ENCODE measurements at places on chromosomes 1 and 21.

DNA sequence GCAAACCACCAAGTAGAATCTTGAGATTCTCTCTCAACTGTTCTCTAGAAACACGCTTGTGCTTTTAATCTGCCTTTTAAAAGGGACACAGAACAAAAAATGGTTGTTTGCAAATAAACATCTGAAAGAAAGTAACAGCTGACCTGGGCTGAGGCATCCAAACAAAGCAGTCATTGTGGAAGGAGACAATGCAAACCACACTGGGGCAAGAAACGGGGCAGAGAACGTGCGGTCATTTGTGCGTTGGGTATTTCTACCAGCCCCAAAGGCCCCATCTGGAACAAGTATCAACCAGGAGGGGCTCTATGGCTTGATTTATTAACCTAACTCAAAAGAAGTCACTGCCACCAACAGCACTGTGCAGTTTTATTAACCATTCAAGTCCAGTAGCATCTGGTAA lies 6.0 kb downstream of the STMN1 start:
- DNase-seq = no peak

DNA sequence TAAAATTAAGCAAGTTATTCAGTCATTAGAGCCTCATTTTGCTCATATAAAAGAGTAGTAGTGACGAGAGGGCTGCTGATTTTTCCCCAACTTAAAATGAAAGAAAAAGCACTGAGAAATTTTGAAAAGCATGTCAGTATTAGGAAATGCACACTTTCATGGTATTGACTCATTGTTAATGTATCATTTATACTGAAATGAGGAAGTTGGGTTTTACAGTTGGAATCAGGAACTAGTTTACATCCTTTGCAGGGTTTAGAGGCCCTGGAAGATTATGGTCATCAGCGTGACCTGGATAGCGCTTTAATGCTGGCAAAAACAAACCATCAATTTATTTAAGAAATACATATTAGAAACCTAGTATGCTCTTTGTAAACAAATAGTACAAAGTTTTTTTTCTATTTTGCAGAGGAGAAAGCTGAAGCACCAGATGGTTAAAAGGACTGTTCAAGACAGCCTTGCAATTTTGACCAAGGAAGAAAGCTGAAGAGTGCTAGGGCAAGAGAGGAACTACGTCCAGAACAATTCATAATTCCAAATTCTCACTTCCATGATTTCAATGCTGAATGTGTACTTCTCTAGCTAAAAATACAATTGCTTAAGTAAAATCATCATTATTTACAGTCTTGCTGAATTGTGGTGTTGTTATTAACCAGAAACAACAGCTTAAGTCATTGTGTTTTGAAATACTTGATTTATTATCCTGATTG lies 94.8 kb upstream of the SGIP1 start:
- DNase-seq = no peak

DNA sequence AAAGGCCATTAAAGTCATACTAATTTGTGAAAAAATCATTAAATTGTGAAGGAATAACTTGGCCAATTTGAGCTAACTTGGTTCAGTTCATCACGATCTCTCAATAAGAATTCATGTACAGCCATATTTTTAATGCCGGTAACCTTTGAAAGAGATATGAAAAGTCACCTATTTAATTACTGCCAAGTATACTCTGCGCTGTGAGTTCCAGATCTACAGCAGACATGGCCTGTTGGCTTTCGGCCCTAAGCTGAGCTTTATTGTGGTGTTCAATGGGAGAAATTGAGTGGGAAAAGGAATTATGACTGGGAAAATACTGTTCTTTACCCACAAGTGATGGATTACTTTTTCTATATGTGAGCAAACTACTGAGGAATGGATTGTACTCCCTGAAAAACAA lies 159.9 kb upstream of the L1TD1 start:
- no peak for DNase-seq

DNA sequence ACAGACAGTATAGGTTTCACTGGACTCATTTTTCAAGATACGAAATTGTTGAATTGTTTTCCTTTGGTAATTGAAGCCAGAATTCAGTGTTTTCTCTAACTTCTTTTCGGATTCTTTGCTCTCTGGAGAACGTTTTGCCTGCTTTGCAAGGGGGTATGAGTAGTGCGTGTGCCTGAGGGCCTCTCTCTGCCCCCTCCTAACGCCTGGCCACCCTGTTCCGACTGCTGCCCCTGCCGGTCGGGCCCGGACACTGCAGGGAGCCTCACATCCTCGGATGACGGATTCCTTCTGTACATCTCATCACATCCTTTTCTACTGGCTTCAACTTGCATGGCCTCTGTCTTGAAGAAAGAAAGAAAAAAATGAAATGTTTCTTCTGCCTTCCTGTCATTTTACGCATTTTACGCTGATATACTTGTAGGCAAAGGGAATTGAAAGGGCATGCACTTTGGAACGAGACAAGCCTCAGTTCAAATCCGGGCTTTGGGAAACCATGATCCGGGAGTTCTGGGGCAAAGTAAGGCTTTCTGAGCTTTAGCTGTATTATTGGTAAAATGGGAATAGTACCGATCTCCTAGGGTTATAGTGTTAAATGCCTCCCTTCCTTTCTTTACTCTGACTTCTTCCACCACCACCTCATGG lies 65.1 kb downstream of the DISC1 start:
- DNase-seq = no peak

DNA sequence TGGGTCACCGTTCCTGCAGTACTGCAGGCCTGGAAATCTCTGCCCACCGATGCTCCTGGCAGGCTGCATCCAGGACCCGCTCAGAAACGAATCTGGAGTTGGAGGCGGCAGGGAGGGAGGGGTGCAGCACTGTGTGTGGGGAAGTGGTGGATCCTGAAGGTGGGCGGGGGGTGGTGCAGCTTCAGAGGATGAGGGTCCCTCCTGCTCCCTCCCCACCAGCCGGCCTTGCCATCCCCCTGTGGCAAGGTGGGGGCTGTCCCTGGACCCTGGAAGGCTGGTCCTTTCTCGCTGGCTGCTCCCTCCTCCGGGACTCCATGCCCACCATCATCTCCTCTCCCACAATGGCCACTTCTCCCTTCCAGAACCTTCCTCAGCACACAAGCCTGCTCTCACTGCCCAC lies 60.4 kb downstream of the B3GALT5 start:
- DNase-seq = no peak

DNA sequence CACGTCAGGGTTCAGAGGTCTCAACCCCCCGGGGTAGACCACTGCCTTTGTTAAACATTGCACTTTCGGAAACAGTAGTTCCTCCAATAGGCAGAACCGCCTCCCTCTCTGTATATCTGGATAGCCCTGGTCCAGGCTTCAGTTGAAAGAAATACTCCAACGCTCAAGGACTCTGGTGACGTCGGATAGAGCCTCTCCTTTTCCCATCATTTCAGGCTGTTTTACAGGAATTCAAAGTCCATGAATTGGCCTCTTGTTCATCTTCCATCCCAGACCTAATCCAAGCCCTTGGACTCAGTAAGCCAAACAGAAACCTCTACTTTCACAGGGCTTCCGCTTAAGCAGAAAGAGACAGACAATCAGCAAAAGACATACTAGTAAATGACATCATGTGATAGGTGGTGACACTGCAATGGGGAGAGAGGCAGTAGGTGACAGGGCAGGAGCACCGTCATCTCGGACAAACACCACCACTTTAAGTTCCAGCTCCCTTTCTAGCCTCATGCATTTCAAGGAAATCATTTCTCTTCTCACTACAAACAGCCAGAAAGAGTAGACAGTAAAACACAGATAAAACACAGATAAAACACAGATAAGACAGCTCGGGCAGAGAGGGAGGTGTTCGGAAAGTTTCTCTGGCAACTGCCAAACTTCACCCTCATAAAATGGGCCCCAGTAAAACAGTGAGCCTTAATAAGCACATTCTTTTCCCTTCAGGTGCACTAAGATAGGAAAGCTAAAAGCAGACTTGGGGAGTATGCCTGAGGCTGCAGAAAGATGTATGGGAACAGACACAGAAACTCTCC lies 2.3 kb upstream of the PLA2G2A start:
- DNase-seq = no peak

GRCh38 chr1:228120351-228120750 lies 11.3 kb upstream of the MRPL55 start:
- DNase-seq = no peak

DNA sequence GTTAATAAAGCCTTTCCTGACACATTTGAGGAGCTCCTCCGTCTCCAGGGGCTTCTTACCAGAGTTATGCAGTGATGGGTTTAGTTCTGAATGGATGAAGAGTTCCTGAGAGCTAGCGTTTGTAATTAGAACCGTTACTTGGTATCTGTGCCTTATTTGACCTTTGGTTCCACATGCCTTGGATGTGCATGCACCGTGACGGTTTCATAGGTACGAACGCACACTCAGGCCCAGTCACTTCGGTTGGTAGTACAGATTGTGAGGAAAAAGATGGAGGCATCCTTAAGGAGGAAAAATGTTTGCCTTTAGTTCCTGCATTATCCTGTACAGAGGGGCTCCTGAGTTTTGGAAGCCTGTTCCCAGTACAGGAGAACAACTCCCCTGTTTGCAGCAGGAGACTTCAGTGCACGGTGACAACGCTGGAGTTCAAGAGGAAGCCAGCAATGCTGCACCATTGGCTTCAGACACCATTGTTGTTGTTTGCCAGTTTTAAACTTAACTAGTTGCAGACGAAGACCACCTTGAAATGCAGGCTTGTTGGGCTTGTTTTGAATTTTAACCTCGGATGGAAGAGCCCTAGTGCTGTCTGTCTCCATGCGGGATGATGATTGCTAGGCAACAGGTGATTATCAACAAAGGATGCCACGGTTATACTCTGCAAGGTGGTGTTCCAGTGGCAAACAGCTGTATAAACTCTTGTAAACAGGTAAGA lies 8.2 kb downstream of the RBM15 start:
- no peak for DNase-seq

- no peak for DNase-seq
These were observed 93.9 kb downstream of the KIF1B start for GRCh38 chr1:10304295-10304694.

DNA sequence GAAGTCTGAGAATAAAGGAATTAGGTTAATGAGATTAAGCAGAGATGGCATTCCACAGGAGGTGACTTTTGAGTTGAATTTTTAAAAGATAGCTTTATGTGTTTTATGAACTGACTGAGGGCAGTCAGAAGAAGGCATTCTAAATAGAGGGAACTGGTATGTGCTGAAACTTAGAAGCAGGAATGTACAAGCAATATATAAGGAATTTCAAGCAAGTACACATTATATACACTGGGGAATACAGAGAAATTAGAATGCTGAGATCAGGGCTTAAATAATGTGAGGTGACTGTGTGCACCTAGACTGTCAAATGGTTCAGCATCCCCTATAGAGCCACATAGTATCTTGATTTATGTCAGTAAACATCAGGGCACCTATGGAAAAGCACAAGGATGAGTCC lies 19.3 kb downstream of the WNT2B start:
- DNase-seq = no peak

- no peak for DNase-seq
These were observed 217.9 kb downstream of the KCNH1 start for GRCh38 chr1:210915890-210916507.
